Stomach (tissue), 19 donors: ENCODE measurements at places on chromosomes 5 and 9. TPM values are rescaled to one million over a fixed set of nuclear protein-coding genes. Genes with fewer than 3 reads are reported as not detected.
A peak's percentile ranks its signal among the peaks of the same experiment; 100 is the strongest.

GRCh38 chr5:6705959-6706358 is 7.3 kb upstream of the TENT4A start:
- no peak for DNase-seq

- DNase-seq = peak; percentile 67
These were observed 59.2 kb upstream of the TRAF1 start for GRCh38 chr9:120985819-120986222.

DNA sequence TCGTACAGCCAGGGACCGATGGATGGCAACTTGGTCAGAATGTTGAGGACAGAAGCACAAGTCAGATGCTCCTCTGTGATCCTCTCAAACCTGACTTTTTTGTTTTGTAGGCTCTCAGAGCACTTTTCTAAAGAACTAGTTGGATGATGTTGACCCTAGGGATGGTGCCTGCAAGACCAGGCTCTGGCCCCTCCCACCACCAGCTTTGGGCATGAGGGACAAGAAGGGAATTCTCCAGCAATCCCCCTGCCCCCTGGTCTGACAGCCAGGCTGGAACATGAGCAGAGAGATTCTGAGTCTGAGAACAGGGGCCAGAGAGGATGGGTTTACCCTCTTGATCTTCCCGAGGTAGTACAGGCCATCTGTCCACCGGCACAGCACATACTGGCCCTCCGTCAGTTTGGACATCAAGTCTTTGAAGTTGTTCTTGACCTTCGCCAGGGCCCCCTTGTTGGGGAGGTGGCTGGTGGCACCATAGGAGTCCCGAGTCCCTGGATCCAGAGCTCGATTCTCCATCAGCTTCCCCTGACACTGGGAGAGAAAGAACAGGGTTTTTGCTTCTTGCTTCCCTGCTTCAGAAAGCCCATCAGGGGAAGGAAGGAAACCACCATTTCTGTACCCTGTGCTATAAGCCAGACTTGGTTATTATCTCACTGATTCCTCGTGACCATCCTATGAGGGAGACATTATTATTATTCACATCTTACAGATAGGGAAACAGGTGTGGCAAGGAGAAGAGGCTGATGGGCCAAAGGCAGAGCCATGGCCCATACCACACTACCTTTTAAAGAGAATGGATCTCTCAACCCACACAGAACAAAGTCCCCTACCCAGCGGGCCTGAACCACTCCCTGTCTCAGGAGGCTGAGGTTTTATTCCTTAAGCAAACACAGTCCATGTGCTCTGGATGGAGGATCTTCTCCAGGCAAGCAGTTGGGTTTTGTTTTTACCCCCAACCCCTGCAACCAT is 2.5 kb downstream of the PHF19 start:
- no peak for DNase-seq

DNA sequence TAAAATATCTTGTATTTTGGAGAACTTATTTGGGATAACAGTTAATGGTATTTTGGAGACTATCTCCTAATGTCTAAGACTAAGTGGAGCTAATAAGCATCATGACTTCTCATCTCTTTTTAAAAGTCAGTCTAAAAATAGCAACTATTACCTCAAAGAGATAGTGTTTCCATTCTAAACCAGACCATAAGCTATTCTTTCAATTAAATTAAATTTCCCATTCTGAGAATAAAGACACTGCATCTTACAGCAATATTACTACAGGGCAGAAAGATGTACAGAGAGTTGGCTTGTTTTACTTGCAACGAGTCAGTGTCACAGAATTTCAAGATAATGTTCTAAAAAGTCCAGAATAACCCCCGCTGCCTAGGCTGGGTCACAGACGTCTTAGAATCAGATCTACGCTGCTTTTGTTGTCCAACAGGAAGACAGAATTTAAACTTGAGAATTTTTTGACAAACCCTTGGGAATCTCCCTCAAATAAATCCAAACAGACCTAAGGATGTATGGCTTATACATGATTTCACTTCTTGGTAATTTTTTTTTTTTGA is 98.9 kb downstream of the USP20 start:
- no peak for DNase-seq

- no peak for DNase-seq
These were observed 140.8 kb upstream of the ZNF608 start for GRCh38 chr5:124887223-124887622.

- DNase-seq = no peak
These were observed 94.3 kb downstream of the PCDH1 start for GRCh38 chr5:141783947-141784296.

DNA sequence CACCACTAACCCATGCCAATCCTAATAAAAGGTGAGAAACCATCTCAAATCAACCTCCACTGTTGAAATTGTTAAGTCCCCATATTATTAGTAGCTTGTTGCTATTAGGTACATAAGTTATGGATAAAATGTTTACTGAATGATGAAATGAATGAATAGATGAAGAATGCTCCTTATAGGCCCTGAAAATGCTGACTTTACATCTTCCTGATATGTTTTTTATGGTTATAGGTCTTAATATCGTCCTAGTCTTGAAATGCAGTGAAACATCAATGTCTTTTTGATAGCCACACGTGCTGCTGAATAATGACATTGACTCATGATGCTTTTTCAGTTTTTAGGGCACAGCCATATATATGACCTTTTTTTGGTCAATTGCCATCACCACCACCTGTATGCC is 277.7 kb downstream of the SAXO1 start:
- no peak for DNase-seq

DNA sequence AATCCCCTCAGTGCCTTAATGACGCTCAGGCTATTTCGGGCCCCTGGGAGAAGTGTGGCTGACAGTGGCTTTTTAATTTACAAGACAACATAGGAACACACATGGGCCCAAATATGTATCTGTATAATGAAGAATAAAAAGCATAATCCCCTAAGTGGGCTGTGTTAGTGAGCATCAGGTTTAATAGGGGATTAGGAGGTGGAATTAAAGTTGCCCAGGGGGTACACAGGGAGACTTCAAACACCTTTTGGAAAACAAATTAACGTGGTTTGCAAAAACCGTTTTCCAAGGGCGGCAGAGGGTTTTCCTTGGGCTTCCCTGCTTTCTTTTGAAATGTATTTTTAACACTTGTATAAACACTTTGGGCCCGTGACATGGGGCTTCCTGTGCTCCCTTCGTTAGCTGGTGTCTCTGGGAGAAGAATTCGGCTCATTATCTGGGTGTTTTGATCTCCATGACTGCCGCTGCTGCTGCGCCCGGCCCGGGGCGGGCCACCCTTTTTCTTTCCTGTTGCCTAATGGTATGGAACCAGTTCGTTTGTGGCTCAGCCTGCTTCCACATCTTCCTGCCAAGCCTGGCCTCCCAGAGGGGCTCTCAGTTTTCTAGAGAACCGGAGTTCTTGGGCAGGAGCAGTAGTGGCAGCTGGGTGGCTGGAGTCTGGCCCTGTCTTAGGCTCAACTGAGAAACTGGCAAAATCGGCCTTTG is 173.0 kb downstream of the MACROH2A1 start:
- DNase-seq = no peak

The SPARC gene
- total RNA-seq = 1,348 TPM

The KCNV2 gene
- not detected for total RNA-seq

The ENG gene
- 15.2 TPM for total RNA-seq
